ENCODE measurements at places on chromosomes 4 and X.

DNA sequence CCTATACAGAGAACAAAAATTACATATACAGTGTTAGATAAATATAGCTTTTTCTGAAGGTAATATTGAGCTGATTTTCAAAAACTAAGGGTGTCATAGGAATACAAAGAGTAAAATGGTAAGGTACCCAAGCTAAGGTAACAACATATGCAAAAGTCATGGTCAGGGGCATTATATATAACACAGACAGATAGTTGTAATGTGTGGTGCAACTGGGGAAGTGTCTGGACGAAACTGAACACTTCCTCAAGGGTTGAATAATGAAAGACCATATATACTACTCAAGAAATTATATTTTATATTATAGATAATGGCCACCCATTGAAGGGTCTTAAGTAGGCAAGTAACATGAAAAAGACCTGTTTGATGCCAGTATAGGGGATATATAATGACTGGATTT, 262.1 kb upstream of the CXXC4 start:
- DNase-seq: no peak

DNA sequence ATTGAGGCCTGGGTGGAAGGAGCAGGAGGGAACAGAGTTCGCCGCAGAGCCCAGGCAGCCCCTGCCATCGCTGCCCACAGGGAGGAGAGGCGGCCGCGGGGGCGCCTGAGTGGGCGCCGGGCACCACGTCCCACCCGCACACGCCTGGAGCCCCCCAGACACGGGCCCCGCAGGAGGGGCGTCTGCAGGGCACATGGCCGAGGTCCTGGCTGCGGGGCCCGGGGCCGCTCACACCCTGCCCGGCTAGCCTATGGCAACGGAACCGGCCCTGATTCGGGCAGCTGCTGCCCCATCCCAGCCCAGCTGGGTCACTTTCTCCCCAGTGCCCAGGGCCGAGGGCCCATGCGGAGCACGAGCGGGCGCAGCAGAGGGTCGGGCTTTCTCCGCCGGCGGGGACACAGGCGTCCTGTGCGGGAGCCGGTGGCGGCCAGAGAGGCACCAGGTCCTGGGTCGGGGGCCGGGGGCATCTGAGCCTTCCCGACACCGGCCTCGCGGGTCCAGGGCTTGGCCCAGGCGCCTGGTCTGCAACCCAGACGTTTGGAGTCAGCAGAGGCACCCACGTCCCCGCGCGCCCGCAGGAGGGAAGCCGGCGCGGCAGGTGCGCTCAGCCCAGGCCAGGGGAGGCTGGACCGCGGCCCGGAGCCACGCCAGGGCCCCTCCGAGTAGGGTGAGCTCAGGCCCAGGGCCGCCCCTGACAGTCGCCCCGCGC, 91.2 kb downstream of the FAM53A start:
- no peak for DNase-seq

DNA sequence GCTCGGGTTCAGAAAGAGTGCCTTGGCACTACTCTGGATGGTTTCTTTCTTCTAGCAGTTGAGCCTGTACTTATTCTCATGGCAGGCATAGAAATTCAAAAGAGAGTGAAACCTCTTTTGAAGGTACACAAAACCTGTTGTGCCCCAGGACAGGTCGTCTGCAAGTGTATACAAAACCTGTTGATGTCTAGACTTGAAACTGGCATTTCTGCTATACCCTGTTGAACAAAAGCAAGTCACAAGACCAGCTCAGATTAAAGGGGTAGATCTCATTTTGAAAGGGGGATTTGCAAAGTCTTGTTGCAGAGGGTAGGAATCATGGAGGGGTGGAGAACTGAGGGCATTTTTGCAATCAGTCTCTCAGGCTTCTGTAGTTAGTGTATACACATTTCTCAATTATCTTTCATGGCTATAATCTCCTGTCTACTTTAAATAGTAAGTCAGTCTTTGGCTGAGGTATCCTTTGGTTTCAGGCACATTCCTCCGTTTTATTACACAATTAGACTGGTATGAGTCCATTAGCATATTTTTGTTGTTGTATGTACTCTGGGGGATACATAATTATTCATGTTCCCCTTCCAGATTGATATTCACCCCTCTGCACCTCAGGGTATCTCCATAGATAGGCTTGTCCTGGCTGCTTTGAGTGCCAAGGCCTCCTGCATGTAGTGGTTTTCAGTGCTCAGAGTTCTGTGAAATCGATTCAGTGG, 251.4 kb downstream of the DTHD1 start:
- no peak for DNase-seq

DNA sequence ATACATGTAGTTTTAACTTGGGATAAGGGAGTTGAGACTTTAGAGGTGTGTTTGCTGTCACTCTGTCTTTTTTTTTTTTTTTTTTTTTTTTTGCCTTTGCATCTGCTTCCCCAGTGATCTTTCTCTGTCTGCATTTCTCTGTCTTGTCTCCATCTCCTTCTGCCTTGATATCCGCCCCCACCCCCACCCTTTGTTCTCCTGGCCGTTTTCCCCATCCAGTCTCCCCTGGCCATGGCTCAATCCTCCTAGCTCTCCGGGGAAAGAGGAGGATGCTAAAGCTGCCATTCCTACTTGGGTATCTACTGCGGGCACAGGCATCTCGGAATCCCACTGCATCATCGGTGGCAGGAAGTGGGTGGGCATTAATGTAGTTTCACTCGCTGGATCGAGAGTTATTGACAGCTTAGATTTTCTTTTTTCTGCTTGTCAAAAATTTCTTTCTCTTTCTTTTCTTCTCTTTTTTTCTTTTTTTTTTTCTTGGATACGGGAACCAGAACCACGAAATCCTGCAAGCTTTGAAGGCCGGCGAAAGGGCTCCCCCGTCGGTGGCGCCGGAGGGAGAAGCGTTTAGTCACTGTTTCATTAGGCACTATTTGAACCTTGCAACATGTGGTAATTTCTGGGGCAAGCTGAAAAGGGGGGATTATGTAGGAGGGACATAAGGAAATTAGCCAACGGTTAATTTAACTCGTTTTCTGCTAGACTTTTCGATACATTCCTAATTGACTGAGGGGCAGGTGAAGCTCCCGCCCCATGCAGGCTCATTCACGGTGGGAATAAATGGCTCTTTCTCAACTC, 8.2 kb downstream of the GSX2 start:
- no peak for DNase-seq

- no peak for DNase-seq
Observed at GRCh38 chr4:16627999-16628398, 270.4 kb downstream of the LDB2 start.

DNA sequence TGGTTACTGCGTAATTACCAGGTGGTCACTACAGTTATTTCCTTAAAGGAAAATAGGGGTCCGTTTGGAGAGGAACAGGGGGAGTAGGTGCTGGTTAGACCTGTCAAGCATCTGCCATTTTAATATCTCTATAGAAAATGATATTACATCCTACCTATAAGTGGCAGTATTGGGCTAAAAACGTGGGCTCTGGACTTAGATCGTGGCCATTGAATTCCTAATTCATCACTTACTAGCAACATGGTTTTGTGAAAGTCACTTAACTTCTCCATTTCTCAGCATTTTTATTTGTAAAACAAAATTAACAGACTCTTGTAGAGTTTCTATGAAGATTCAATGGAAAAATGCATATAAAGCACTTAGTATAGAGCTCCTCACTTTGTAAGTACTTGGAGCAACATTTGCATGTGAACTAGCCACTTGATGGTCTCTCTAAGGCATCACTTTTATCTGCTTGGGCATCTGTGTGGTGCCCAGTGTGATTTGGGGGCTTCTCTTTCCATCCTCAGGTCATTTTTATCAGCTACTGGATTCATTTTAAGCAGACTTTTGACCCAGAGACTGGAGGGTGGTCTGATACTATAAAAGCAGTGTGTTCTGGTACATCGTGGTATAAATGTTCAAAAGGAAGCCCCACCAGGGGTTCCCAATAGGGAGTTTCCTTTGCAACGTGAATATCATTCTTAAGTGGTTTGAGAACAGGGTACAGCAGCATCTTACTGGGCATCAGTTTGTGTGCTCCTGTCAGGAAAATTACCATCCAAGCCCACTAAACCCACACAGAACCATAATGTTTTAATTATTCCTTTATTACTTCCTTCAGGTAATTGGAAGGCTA, 42.7 kb upstream of the RASSF6 start:
- DNase-seq: peak; percentile 30

DNA sequence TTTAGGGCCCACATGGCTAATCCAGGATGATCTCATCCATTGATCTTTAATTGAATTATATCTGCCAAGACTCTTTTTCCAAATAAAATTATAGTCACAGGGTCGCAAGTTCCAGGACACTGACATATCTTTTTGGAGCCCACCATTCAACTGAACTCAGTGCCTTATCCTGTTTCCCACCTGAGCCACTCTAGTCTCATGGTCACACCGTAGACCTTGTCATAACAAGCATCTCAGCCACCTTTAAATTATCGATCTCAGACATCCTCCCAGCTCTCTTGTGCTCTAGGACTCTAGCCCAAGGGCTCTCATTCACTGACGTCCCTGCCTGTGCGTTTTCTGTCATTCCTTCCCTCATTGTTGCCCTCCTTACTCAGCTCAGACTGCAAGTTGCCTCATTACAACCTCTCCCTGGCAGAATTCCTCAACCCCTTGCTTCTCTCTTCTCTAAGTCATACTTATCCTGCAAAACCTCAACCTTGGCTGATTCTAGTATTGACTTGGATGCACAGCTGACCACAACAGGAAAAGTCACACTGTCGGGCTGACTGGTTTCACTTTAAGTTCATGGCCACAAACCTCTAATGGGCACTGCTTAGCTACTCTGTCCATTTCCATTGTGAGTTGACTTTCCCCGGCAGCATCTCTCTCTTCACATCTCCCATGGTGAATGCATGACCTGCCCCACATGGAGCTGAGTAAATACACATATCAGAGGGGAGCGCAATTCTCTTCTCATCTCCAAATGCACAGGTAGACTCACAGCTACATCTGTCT, 91.0 kb upstream of the TRIM2 start:
- DNase-seq: no peak

DNA sequence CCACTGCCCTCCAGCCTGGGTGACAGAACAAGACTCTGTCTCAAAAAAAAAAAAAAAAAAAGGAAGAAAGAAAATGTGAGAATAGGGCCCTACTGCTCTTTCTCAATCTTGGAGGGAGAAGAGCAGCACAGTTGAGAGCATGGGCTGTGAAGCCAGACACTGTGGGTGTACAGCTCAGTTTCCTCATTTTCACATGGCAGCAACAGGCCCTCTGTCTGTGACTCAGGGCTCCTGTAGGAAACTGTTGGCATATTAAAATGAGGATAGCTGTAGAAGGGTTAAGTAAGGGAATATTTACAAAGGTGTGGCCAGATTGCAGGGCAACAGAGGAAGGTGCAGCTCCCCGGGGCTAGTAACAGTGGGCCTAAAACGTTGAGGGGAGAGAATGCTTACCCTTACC, 3.4 kb downstream of the AKAP14 start:
- DNase-seq: peak; percentile 20

- no peak for DNase-seq
Observed at GRCh38 chrX:119655125-119655524, 37.8 kb downstream of the SEPTIN6 start.

GRCh38 chr4:155954118-155954685, 536 bp upstream of the CTSO start:
- no peak for DNase-seq

DNA sequence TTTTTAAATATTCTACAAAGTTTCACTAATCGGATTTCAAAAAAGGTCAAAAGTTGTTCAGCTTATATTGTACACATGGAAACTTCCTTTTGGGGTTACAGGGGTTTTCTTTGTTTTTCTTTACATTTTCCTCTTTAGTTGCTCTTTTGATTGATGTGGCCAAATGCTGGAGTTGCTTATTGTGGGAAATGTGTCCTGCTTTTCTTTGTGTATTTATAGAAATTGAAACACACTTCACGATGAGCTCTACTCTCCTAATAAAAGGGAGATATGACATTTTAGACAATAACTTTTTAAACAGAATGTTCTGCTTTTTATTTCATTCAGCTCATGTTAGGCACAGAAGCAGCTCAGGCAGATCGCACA, 50.7 kb upstream of the SPRY1 start:
- DNase-seq: no peak

DNA sequence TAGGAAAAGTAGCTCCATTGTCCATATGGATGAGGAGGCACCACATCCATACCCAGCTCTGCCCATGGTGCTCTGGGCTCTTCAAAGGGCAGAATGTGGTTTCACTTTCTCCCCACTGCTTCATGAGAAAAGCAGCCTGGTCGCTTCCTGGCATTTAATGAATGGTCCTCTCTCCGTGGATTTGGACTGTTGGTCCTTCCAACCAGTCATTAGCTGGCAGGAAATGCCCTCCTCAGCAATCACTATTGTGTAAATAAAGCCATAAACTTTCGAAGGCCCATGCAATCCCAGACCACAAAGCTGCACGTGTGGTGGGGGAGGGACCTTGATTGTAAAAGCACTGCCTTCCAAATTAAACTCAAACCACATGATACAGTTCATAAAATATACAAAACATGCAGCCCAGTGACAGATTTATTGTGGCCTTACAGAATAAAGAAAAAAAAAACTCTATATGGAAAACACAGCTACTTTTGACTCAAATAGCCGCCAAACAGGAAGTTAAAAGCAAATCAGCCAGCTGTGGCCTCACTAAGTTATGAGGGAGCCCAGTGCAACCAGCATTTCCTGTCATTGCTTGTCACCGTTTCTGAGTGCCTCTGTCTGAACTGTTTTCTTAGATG, 8.1 kb downstream of the MBNL3 start:
- DNase-seq: peak; percentile 75

GRCh38 chrX:40368611-40369061, 212.1 kb upstream of the ATP6AP2 start:
- peak; percentile 17 for DNase-seq

DNA sequence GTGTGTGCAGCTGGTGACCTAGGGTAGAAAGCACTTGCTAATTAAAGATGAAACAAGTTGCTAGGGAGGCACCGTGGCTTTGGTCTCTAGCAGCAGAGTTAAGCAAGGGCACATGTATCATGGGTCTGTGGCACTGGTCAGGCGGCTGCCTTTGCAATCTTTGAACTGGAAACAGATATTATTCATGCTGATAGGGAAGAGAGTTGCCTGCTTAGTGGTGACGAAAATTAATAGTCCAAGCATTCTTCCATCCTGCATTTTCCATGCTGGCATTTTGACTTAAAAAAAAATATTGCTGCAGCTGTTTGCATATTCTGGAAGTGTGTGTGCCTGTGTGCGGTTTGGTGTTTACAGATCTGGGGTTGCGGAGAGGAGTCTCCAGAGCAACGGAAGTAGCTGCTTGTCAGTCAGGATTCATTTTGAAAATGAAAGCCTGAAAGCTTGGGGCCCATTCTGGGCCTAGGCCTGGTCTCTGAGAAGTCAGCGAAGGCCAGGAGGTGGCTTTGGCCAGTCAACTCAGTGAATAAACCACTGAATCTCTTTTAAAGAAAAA, 2.3 kb upstream of the SOWAHD start:
- peak; percentile 51 for DNase-seq

DNA sequence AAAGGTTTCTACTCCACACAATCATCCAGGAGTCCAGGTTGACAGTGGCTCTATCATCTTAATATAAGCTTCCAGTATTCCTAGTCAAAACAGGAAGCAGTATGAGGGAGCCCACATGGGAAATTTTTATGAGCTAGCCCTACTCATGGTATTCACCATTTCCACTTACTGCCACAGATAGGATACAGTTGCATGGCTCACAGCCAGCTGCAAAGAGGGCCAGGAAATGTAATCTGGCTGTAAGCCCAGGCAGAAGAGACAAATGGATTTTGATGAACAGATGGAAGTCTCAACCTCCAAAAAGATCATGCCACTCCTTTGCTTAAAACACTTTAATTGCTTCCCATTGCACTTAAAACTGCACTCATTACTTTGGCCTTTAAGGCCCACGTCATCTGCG, 150.6 kb downstream of the ADAMTS3 start:
- peak; percentile 5 for DNase-seq

GRCh38 chr4:53545942-53546581, 45.2 kb downstream of the LNX1 start:
- peak; percentile 32 for DNase-seq

GRCh38 chrX:55710701-55711100, 6.8 kb upstream of the RRAGB start:
- DNase-seq: no peak

Measured in small intestine (tissue), 16 donors.